ENCODE measurements at places on chromosomes 2 and 18. TPM values are rescaled to one million over a fixed set of nuclear protein-coding genes. Genes with fewer than 3 reads are reported as not detected.

Gene GKN1
- not detected for total RNA-seq

GRCh38 chr2:100196786-100197494 is 54.5 kb upstream of the AFF3 start:
- no peak for DNase-seq

Gene IGFBP5
- total RNA-seq: not detected

DNA sequence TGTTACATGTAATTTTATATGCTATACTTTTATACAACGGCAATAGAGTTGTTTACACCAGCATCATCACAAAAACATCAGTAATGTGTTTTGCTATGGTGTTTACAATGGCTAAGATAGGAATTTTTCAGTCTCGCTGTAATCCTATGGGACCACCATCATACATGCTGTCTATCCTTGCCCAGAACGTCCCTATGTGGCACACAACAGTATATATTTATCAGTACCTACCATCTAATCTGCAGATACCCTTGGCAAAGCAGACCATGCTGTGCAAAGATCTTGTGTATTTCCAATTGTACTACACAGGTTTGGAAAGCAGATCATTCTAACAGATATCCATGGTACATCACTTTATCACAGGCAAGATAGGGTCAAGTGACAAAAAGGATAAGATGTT is 15.3 kb downstream of the RPL31 start:
- no peak for DNase-seq

DNA sequence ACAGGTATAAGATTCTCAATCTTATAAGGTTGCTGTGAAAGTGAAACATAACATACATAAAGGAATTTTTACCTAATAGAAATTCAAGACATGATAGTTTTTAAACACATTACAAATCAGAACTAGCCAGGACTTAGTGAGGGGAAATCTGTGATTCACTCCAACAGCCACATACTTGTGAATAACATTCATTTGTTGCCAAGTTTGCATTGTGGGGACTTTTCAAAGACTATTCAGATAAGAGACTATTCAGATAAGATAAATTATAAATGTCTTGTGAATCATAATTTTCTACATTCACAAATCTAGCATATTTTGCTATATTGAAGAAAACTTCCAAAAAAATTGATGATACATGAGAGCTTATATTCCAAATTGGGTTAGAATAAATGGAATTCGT is 345.3 kb upstream of the CDH20 start:
- no peak for DNase-seq

GRCh38 chr2:30354621-30355020 is 92.4 kb upstream of the LCLAT1 start:
- no peak for DNase-seq

DNA sequence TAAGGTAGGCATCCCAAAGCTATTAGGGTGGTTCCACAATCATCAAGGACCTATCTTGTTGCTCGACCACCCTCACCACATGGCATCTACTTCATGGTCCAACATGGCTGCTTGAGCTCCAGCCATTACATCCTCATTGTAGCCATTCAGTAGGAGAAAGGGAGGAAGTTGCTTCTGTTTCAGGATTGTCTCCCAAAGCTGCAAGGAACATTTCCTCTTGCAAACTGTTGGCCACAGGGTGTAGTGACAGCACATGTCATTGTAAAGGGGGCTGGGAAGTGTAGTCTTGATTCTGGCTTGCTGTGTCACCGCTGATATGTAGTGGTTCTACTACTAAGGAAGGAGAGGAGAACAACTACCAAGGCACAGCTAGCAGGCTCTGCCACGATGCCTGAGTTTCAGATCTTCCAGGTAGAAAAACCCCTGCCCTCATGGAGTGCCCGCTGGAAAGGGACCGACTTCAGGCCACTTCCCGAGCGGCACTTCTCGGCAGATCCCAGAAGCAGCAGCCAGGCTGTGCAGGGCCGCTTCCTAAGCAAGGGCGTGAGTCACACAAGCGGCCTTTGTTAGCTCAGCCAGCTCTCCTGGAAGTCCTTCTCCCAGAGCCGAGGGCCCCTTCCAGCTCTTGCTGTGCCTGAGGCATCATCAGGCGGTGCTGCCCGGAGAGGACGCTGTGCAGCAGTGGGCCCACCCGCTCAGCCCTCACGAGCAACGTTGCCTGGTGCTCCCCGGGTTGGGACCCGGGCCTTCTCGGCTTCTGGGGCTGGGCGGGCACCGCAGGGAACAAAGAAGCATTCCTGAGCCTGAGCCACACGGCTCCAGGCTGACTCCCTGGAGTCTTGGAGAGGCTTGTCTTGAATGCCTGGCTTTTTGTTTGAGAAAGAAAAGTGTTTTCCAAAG is 58.2 kb downstream of the HS6ST1 start:
- DNase-seq: no peak

GRCh38 chr2:106624787-106625380 is 137.7 kb downstream of the CD8B2 start:
- DNase-seq: no peak

- DNase-seq: no peak
Measured at GRCh38 chr18:71808616-71809015, 735.5 kb downstream of the CBLN2 start.

Gene PIEZO2
- not detected for total RNA-seq

DNA sequence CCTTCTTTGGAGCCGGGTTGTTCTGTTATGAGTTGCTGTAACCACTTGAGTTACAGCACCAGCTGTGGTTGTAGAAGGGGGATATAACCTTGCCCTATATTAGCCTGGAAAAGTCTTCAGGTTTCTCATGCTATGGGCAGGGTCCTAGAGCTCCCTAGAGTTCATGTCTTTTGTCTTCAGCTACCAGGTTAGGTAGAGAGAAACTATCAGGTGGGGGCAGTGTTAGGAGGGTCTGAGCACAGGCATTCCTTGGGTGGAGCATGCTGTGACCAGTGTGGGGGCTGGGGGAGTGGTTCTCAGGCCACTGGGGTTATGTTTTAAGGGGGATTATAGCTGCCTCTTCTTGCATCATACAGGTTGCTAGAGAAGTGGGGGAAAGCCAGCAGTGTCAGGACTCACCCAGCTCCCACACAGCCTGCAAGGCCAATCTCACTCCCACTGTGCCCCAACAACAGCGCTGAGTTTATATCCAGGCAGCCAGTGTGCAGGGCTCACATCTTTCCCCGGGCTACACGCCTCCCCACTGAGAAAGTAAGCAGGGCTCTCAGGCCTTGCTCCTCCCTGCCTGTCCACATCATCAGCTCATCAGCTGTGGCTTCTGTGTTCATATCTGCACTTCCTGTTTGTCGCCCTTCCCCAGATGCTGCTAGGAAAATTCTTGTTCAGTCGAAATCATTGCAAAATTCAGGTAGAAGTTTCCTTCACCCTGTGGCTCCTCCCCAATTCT is 133.8 kb upstream of the NRXN1 start:
- DNase-seq: no peak

DNA sequence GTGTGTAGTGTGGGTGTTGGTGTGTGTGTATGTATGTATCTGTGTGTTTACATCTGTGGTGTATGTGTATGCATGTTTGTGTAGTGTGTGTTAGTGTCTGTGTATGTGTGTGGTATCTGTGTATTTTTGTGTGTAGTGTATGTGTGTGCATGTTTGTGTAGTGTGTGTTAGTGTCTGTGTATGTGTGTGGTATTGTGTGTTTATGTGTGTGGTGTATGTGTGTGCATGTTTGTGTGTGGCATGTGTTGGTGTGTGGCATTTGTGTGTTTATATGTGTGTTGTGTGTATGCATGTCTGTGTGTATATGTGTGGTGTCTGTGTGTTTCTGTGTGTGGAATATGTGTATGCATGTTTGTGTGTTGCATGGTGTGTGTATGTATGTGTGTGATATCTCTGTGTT is 96.4 kb downstream of the CMPK2 start:
- no peak for DNase-seq

- no peak for DNase-seq
Measured at GRCh38 chr18:7482342-7482741, 84.8 kb upstream of the PTPRM start.

- DNase-seq: no peak
Measured at GRCh38 chr2:162591403-162592083, 247.0 kb downstream of the KCNH7 start.

Gene SEC11C
- total RNA-seq: 36.6 TPM

Gene HIBCH
- total RNA-seq: 18.5 TPM
